ENCODE measurements at places on chromosomes 16 and 17. TPM values are rescaled to one million over a fixed set of nuclear protein-coding genes. Genes with fewer than 3 reads are reported as not detected.

DNA sequence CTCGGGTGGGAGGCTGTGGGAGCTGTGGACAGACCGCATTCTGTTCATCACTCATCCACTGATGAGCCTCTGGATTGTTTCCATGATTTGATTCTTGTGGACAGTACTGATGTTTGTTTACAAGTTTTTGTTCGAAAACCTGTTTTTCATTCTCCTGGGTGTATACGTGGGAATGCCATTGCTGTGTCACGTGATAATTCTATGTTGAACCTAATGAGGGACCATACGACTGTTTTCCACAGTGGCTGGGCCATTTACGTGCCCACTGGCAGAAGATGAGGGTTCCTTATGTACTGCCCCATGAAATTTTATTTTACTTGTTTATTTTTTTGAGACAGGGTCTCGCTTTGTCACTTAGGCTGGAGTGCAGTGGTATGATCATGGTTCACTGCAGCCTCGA lies 2.6 kb upstream of the ALG1 start:
- DNase-seq, result no peak
- H3K27me3 ChIP-seq, result no peaks in the 10 kb centered on the region
- no peak overlapping the region for H3K27ac ChIP-seq
- no peaks in the 10 kb centered on the region for H3K36me3 ChIP-seq
- H3K4me3 ChIP-seq, result no peak overlapping the region

DNA sequence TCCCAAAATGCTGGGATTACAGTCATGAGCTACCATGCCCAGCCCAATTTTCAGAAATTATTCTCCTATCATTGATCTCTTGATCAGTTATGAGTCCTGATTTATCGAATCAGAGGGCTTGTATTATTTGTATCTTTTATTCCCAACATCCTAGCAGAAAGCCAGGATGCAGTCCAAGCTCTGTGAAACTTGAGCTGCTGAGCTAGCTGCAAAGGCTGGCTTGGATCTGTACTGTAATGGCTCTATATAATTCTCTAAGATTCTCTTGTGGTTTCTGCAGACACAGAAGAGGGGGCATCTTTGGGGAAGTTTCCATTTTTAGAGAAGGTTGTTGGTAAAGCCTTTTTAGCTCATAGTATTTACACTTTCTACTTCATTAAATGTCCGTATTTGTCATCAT lies 227.1 kb downstream of the MAP2K4 start:
- no peak overlapping the region for H3K27ac ChIP-seq
- no peaks in the 10 kb centered on the region for H3K36me3 ChIP-seq
- no peaks in the 10 kb centered on the region for H3K4me1 ChIP-seq

- no peaks in the 10 kb centered on the region for H3K36me3 ChIP-seq
- H3K27ac ChIP-seq, result no peak overlapping the region
- no peak overlapping the region for H3K4me3 ChIP-seq
- DNase-seq, result no peak
- H3K4me1 ChIP-seq, result no peaks in the 10 kb centered on the region
Measured at GRCh38 chr16:3726021-3726687, 8.8 kb upstream of the TRAP1 start.

DNA sequence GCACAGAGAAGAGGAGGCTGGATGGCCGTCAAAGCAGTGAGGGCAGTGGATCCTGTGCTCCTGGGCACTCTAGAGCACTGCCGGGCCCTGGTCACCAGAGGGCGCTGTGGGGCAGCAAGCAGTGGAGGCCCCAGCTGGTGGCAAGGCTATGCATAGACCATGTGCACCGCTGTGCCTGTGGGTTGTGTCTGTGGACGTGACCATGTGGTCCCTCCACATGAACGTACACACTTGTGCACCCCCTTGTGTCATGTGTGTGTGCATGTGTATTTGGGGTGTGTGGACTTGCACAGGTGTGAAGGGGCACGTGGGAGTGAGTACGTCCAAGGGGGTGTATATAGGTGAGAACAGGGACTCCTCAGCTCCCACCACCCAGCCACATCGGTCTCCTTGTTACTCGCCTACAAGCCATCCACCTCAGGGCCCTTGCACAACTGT lies 4.4 kb upstream of the MAP2K3 start:
- peak; percentile 91 for DNase-seq
- H3K27me3 ChIP-seq, result no peaks in the 10 kb centered on the region
- no peak overlapping the region for H3K4me3 ChIP-seq

GRCh38 chr16:81266680-81267095 lies 28.2 kb downstream of the BCO1 start:
- no peaks in the 10 kb centered on the region for H3K36me3 ChIP-seq
- DNase-seq, result no peak
- no peaks in the 10 kb centered on the region for H3K27me3 ChIP-seq
- no peak overlapping the region for H3K4me3 ChIP-seq

- no peak overlapping the region for H3K27ac ChIP-seq
- DNase-seq, result no peak
- no peak overlapping the region for H3K4me3 ChIP-seq
- no peaks in the 10 kb centered on the region for H3K36me3 ChIP-seq
- H3K4me1 ChIP-seq, result peaks cover 4% of the 10 kb centered on the region
- H3K27me3 ChIP-seq, result no peaks in the 10 kb centered on the region
Measured at GRCh38 chr17:80425835-80426426, 11.0 kb downstream of the ENDOV start.

DNA sequence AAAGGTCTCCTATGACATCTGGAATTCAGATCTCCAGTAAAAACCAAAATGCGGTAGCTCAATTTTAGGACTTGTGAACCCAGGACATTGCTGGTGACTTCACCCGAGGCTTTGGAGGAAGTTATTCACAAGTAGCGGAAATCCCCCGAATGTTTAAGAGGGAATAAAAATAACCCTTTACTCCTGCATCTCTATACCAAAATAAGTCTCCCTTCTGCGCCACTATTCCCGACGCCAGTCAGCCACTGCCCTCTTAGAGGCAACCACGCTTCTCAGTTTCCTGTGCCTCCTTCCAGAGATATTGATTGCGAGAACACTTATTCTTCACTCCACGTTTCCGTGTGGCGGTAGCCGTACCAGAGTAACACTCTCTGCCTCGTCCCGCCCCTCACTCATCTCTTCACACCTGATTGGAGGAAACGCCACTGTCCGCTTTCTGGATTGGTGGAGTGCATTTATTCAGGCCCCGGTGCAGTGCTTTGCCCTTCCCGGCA lies 27.4 kb downstream of the EMP2 start:
- no peaks in the 10 kb centered on the region for H3K36me3 ChIP-seq
- no peaks in the 10 kb centered on the region for H3K4me1 ChIP-seq
- DNase-seq, result no peak
- peak overlapping the region; percentile 51 for H3K27ac ChIP-seq

DNA sequence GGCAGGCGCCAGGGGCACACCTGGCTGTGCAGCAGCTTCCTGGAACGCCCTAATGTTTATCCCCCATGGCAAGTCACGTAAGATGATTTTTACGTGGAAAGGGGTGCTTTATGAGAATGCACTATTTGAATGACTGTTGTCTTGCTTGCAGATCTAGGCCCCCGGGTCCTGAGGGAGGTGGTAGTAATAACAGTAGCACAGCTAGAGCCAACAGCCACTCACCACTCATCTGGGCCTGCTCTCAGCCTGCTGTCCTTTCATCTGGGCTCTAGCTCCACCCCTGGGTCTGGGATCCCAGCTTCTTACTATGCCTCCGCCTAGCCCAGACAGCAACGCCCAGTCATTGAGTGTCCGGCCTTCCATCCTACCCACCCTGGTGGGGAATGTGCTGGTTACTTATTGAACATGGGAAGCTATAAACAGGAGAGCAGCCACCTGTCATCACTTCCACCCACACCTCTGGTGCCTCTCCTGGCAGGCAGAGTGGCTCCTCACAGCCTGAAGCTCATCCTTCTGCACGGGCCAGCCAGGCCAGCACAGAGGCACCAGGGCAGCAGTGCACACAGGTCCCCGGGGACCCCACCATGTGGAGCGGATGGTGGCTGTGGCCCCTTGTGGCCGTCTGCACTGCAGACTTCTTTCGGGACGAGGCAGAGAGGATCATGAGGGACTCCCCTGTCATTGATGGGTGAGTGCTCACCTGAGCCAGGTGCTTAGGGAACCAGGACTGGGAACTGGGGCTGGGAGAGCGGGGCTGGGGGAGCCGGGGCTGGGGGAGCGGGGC lies 16.6 kb downstream of the DPEP1 start:
- no peaks in the 10 kb centered on the region for H3K4me1 ChIP-seq
- H3K4me3 ChIP-seq, result no peak overlapping the region
- H3K27ac ChIP-seq, result no peak overlapping the region
- no peak for DNase-seq

GRCh38 chr17:29837531-29837930 lies 92.5 kb downstream of the SSH2 start:
- DNase-seq, result no peak
- no peak overlapping the region for H3K27ac ChIP-seq
- H3K4me1 ChIP-seq, result no peaks in the 10 kb centered on the region
- no peaks in the 10 kb centered on the region for H3K27me3 ChIP-seq
- H3K36me3 ChIP-seq, result no peaks in the 10 kb centered on the region
- H3K4me3 ChIP-seq, result no peak overlapping the region

The TP53TG3 gene
- polyA plus RNA-seq, result not detected

The GP1BA gene
- polyA plus RNA-seq, result not detected
